Kidney epithelial cell (primary cell): ENCODE measurements at places on chromosomes 4 and X. TPM values are rescaled to one million over a fixed set of nuclear protein-coding genes. Genes with fewer than 3 reads are reported as not detected.
A peak's percentile ranks its signal among the peaks of the same experiment; 100 is the strongest.

DNA sequence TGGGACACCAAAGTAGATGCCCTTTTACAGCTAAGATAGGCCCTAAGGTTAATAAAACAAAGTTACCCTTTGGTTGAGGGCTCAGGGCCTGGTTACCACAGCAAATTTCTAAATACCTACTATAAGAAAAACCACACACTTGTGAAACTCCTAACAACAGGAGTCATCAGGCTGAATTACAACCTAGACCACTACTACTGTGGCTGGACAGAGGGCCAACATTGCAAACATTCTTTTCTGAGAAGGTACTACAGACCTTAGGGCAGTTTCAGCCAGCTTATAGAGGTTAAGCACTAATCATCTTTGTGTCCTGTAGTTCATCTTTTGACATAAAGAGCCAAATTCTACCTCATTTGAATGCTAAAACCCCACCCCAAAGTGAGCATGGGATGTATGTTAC lies 504.0 kb downstream of the RAPGEF2 start:
- DNase-seq: no peak

Gene ANTXR2
- total RNA-seq: 32.2 and 32.7 TPM in 2 replicates

- no peak for DNase-seq
Observed at GRCh38 chr4:123218981-123219380, 177.6 kb upstream of the SPRY1 start.

Gene DUSP9
- total RNA-seq: 3.2 and 4.1 TPM in 2 replicates

GRCh38 chr4:52743444-52744019 lies 7.7 kb downstream of the ERVMER34-1 start:
- DNase-seq: no peak

Gene BMP15
- not detected in 2 replicates for total RNA-seq

- DNase-seq: no peak
Observed at GRCh38 chr4:38747629-38748028, 35.2 kb downstream of the TLR10 start.

DNA sequence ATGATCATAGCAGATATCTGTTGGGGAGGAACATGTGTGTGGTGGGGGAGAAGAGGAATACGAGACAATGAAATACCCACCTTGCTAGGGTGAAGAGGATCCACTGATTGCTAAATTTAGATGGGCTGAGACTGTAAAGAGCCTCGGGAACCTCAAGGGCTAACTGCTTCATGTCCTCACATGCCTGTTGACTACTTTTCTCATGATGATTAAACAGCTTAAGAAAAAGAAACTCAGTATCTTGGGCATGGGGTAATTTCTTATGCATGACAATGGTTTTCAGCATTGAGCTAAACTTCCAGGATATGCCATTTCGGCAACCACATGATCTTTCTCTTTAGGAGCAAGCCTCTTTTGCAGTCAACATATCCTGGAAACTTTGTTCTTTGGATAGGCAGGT lies 3.9 kb upstream of the LNX1 start:
- DNase-seq: no peak

Gene ADAMTS3
- total RNA-seq: 3.4 and 3.5 TPM in 2 replicates

GRCh38 chr4:24000470-24000831 lies 110.6 kb upstream of the PPARGC1A start:
- no peak for DNase-seq

DNA sequence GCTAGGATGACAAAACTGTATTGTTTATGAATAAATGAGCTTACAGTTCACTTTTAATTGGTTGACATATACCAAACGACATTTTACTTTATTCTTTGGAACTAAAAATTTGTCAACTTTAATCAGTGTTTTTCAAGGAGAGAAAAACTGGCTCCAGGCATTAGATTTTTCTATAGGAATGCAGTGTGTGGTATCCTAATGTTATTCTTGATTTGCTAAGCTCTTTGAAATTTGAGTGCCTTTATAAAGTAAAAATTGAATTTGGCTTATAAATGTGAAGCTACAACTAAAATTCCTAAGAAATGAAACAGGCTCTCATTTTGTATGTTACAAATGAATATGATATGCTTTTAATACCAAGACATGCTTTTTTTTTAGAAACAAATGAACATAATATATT lies 442.2 kb upstream of the TRAM1L1 start:
- DNase-seq: no peak

DNA sequence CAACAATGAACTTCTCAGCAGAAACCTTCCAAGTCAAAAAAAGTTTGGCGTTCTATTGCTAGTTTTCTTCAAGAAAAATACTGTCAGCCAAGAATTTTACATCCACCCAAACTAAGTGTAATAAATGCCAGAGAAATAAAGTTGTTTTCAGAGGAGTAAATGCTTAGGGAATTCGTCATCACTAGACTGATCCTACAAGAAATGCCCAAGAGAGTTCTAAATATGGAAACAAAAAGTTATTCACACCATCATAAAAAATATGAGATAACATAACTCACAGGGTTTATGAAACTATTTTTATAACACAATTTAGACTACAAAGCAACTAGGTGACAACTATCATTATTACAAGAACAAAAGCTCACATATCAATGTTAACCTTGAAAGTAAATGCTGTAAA lies 259.5 kb upstream of the GABRA2 start:
- DNase-seq: no peak

GRCh38 chr4:27894951-27895350 lies 1034.3 kb downstream of the STIM2 start:
- no peak for DNase-seq

Gene SPINK2
- total RNA-seq: not detected in 2 replicates

- no peak for DNase-seq
Observed at GRCh38 chr4:66662620-66663019, 882.7 kb downstream of the CENPC start.

DNA sequence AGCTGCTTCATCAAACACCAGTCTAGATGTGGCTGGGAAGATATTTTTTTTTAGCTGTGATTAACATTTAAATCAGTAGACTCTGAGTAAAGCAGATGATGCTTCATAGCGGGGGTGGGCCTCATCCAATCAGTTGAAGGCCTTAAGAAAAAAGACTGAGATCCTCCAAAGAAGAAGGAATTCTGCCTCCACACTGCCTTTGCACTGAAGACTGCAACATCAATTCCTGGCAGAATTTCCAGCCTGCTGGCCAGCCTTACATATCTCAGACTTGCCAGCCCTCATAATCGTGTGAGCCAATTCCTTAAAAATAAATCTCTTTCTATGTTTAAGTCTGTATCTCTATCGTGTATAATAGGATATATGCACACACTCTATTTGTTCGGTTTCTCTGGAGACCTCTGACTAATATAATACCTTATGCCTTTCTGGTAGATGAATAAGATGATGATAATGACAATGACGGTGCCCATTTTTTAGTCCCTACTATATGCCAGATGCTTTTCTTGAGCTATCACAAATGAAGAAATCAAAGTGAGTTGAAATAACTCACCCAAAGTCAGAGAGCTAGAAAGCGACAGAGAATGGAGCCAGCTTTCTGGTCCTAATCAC lies 66.1 kb upstream of the SOD3 start:
- DNase-seq: no peak

GRCh38 chrX:118571836-118572235 lies 76.2 kb downstream of the DOCK11 start:
- no peak for DNase-seq

- DNase-seq: no peak
Observed at GRCh38 chrX:51795136-51795535, 51.9 kb downstream of the GSPT2 start.

Gene GLRA2
- total RNA-seq: not detected in 2 replicates

DNA sequence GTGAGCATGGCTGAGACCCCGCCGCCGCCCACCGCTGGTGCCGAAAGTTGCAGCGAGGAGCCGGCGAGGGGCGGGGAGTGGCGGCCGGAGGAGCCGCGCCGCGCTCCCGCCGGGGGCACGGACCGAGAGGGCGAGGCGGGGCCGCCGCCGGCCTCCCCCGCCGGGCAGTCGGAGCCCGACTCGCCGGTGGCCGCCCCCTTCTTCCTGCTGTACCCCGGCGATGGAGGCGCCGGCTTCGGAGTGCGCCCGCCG lies 16.5 kb downstream of the UTP3 start:
- no peak for DNase-seq

DNA sequence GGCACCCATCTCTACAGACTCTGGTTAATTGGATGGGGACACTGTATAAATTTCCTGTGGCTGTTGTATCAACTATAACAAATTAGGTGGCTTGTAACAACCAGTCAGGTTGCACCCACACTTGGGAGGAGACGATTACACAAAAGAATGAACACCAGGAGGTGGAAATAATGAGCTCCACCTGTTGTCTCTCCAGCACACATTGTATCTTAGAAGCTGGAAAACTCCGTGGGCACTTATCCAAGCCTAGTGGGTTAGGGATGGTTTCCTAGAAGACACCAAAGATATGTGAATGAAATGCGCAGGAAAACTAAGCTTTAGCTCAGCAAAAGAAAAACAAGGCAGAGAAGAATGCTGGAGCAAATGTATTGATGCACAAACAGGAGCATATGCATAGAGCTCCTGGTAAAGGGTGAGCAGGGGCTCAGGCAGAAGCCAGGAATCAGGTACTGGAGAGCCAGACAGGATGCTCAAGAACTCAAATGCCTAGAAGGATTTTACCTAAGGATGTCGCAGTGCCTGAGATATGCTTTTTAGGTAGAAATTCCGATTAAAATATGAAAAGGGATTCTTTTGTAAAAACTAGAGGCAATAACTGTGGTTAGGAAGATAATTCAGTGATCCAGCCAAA lies 111.7 kb downstream of the GALNTL6 start:
- no peak for DNase-seq

GRCh38 chr4:184471881-184472613 lies 2.3 kb downstream of the IRF2 start:
- no peak for DNase-seq

GRCh38 chrX:1242891-1243402 lies 25.7 kb upstream of the CSF2RA start:
- no peak for DNase-seq

Gene GPR143
- total RNA-seq: 18.7 and 21.1 TPM in 2 replicates

- no peak for DNase-seq
Observed at GRCh38 chr4:176963121-176963520, 170.4 kb upstream of the VEGFC start.

- no peak for DNase-seq
Observed at GRCh38 chrX:9316096-9316495, 148.8 kb upstream of the TBL1X start.

DNA sequence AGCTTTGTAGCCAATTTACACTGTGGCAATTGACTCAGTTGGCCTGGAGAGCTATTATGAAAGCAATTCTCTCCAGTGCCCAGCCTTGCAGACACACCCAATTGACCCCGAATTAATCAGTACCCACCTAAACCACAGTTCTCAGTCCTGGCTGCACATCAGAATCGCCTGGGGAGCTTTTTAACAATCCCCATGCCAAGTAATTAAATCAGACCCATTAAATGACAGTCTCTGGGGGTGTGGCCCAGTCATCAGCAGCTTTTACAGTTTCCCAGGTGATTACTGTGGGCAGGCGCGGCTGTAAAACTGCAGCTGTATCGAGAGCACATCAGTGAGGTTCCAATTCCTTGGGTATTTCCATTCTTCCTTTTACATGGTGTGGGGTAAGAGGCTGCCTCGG lies 460.9 kb upstream of the FAT1 start:
- DNase-seq: peak; percentile 63

DNA sequence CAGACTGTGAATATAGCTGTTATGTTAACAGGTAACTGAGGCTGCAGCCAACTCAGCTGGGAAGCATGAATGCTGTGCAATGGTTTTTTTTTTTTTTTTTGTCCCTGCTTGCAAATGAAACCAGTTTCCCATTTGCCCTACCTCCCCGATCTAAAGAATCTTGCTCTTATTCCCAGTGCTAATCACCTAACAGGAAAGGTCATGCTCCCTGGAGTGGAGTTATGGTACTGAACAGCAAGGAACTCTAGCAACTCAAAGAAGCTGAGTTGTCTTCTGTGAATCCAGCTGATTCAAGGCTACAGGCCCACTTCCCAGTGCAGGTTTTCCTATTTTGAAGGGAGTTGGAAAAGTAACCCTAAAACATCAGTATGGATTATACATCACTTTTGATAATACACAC lies 52.1 kb downstream of the HTR2C start:
- DNase-seq: no peak
